ENCODE measurements at places on chromosomes 5 and 9. TPM values are rescaled to one million over a fixed set of nuclear protein-coding genes. Genes with fewer than 3 reads are reported as not detected.

ALDOB gene
- 0.35 TPM for total RNA-seq

- DNase-seq: no peak
Measured at GRCh38 chr9:28999806-29000205, 1426.5 kb upstream of the C9orf72 start.

ADRA1B gene
- 1.4 TPM for total RNA-seq

- no peak for DNase-seq
Measured at GRCh38 chr9:4206718-4207117, 93.2 kb downstream of the GLIS3 start.

- DNase-seq: no peak
Measured at GRCh38 chr5:106121972-106122605, 1548.6 kb downstream of the EFNA5 start.
